ENCODE measurements at places on chromosomes 13 and 19. TPM values are rescaled to one million over a fixed set of nuclear protein-coding genes. Genes with fewer than 3 reads are reported as not detected.

Gene ATP8B3
- total RNA-seq: 3.3 TPM

Gene CDC42EP5
- total RNA-seq: 30.2 TPM

Gene DOCK6
- 53.3 TPM for total RNA-seq

Gene C13orf42
- not detected for total RNA-seq

Gene ZNF835
- 0.78 TPM for total RNA-seq

Gene FXYD7
- not detected for total RNA-seq

Gene MUC16
- under 0.01 TPM for total RNA-seq

Gene SMIM44
- not detected for total RNA-seq

Gene SSC5D
- total RNA-seq: 0.13 TPM

Gene ZIC5
- not detected for total RNA-seq

Gene CACTIN
- 33.8 TPM for total RNA-seq

Gene RNASEH2A
- 50.5 TPM for total RNA-seq

Gene GAPDHS
- total RNA-seq: not detected

Gene ARHGEF18
- total RNA-seq: 40.8 TPM

Gene FCAR
- not detected for total RNA-seq

Gene USHBP1
- total RNA-seq: 5.7 TPM

Gene DNAJC3
- total RNA-seq: 111 TPM

Gene CD22
- total RNA-seq: not detected

Gene ZNF230
- total RNA-seq: 2.4 TPM
